ENCODE measurements at places on chromosomes 2 and 18. TPM values are rescaled to one million over a fixed set of nuclear protein-coding genes. Genes with fewer than 3 reads are reported as not detected.
A peak's percentile ranks its signal among the peaks of the same experiment; 100 is the strongest.

GRCh38 chr2:205198140-205198525, 484.2 kb upstream of the NRP2 start:
- DNase-seq = peak; percentile 88

GRCh38 chr2:176092270-176093144, at the start of gene HOXD13:
HOXD13 (plus strand) TSS chr2:176092721; CDS start chr2:176092891, 170 bp downstream.
- no peak for DNase-seq

GRCh38 chr2:188956961-188957360, 17.2 kb upstream of the COL3A1 start:
- DNase-seq = no peak

GRCh38 chr2:40886655-40887054, 434.8 kb upstream of the SLC8A1 start:
- DNase-seq = no peak

- no peak for DNase-seq
These were observed 122.3 kb upstream of the DOCK10 start for GRCh38 chr2:225164401-225165050.

GRCh38 chr2:217105733-217106649, 246.1 kb upstream of the TNP1 start:
- peak; percentile 95 for DNase-seq

DNA sequence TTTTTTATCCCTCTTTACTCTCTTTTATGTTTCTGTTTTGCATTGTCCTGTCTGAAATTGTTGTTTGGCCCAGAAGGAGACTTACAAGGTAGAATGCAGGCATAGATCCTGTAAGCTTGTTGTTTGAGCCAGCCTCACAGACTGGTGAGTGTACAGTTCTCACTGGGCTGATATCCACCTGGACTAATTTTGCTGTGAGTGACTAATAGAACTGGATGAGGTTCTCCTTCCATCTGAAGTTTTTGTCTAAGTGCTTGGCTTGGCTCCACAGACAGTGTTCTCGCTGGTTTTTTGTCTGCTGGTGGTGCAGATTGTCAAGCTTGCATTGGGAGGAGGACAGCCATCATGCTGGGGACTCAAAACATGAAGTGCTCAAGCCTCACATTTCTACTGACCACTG, 495.7 kb downstream of the TSN start:
- no peak for DNase-seq

DNA sequence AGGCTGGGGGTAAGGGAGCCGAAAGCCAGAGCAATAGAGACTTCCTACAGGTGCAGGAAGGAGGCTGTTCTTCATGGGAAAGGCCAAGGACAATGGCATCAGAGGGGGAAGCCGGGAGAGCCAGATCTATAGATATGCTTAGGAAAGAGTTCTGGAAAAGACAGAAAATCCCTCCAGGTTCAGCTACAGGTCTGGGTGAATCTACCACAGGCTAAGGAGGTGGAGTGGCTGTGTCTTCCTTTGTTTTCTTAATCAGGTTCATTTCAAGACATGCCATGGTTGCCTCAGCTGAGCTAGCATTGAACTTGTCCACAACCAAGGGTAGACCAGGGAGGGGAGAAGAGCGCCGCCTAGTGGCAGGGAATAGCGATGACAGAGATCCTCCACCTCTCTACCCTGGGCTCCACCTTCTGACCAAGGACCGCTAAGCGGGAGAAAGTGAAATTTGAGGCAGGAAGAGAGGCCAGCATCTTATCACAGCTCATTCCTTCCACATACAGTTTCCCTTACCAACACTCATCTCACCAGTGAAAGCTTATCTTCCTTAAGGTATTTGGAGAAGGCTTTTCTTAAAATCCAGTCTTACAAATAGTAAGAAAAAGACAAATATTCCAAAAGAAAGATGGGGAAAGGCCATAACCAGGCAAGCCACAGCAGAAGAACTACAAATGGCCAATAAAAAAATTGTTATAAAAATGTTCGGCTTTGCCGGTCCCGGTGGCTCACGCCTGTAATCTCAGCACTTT, 74.2 kb downstream of the VIT start:
- peak; percentile 18 for DNase-seq

DNA sequence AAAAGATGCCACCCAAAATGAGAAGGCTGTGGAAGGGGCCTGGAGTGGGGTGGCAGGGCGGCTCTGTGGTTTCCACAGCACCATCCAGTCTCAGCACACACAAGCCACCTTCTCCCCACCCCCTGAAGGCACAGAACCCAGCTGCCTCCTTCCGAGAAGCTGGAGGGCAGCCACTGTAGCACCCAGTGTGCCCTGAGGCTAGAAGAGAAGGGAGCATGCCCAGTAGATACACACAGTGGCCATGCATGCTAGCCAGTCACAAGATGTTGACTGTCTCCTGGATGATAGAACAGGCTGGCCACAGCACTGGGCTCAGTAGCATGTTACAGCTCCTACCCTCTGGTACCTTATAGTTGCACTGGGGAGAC, 148.9 kb upstream of the EPAS1 start:
- no peak for DNase-seq

GRCh38 chr2:169014780-169015179, 16.3 kb downstream of the ABCB11 start:
- DNase-seq = no peak

GRCh38 chr2:193011870-193012269, 817.1 kb upstream of the TMEFF2 start:
- DNase-seq = no peak

The NTSR2 gene
- not detected for total RNA-seq

The NOSTRIN gene
- total RNA-seq = 0.18 TPM
